T-helper 17 cell (primary cell): ENCODE measurements at places on chromosomes 4 and X. TPM values are rescaled to one million over a fixed set of nuclear protein-coding genes. Genes with fewer than 3 reads are reported as not detected.

The RAB9B gene
- 0.18 TPM for total RNA-seq

The SSX3 gene
- total RNA-seq: not detected

The TSPAN7 gene
- total RNA-seq: 0.35 TPM

The OTC gene
- total RNA-seq: not detected

The F11 gene
- not detected for total RNA-seq

The IL9R gene
- total RNA-seq: 2.8 TPM

The CT45A10 gene
- total RNA-seq: not detected

The RAB40A gene
- not detected for total RNA-seq

The FAM9C gene
- not detected for total RNA-seq

The WDR13 gene
- total RNA-seq: 49.1 TPM

The GPR82 gene
- total RNA-seq: not detected

The SLC25A4 gene
- total RNA-seq: 2.7 TPM

The GABRE gene
- total RNA-seq: not detected

The CYBB gene
- 2.3 TPM for total RNA-seq

The ARX gene
- total RNA-seq: not detected

DNA sequence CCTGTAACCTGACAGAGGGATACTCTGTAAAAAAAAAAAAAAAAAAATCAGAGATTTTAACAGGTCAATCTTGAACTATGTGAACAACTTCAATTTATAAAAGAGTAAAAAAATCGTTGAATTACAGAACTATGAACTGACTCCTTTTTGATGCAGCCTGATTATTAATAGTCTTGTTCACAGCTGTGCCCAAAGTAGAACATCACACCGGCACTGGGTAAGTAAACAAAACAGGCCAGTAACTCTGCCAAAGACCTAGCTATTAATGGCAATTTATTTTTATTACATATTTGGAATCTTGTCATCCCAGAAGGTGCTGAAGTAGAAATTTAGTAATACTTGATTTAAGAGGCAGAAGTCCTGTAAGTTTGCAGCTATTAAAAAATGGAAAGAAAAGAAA is 31.4 kb downstream of the CPE start:
- DNase-seq: no peak

GRCh38 chr4:54566608-54567007 is 91.1 kb upstream of the KIT start:
- DNase-seq: no peak

DNA sequence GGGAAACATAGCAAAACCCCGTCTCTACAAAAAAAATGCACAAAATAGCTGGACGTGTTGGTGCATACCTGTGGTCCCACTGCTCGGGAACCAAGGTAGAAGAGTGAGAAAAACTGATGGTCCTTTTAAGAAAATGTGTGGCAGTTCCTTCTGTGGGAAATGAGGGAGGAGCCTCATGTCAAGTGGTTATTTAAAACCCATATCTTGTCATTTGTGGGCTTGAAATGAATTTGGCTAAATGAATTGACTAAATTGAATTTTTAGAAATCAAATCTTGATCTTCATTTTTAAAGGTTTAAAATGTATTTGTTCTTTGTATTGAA is 16.2 kb upstream of the LAMP2 start:
- no peak for DNase-seq

DNA sequence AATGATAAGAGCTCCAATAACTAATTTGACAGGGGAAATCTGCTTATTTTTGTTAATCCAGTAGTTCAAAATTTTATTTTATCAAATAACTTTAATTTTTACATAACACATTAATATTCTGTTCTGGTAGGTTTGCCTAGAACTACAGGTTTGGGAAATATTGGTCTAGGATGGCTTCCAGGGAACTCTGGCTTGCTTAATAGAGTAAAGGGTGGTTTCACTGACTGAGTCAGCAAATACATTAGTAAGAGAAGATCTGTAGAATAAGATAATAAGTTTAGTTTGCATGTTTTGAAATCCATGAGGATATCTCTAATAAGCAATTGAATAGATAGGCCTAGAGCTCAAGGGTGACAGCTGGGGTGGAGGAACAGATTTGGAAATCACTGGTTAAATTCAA is 500.7 kb downstream of the ZNF674 start:
- DNase-seq: no peak

GRCh38 chr4:139814323-139815015 is 148.8 kb downstream of the MGST2 start:
- DNase-seq: no peak

DNA sequence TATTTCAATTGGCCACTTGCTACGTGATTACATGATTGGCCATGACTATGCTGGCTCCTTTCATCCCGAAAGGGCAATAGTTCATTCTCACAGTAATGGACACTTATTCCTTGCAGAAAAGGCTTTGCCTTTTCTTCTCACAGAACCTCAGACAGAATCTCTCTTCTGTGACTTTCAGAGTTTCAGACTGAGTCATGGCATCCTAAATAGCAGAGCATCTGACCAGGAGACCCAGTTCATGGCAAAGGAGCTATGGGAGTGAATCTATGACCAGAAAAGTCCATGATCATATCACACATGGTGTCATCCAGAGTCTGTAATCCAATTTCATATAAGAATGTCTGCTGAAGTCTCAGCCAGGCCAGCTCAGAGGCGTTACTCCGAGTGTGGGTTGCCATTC is 263.3 kb upstream of the CLNK start:
- DNase-seq: no peak

DNA sequence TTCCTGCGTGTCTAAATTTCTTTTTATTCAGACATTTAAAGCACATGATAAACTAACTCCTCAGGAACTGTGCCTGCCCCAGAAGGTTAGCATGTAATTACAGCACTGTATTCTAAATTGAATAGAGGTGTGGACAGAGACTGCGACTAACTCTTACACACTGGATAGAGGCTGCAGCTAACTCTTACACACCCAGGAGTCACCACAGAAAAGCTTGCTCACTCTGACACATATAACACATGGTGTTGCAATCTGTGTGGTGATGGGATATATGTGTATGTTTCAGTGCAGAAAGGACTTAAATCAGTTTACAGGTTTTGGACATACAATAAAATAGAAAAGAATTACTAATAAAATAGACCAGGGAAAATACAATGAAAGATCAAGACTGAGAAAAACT is 41.5 kb downstream of the SMAD1 start:
- no peak for DNase-seq

DNA sequence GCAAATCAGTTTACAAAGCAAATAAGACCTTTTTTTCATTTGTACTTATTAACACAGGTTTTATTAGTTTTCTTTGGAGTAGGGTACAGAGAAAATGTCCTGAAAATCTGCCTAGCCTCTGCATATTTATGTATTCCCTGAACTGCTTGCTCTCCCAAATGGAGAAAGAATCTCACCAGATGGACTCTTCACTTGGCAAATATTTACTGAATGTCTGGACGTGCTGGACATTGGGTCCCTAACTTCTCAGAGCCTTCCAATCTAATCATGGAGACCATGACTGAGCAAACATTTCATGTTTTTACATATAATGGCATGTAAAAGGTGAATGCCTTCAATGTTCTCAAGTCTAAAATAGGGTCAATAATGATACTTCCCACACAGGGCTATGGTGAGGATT is 126.0 kb downstream of the CHRDL1 start:
- DNase-seq: no peak

GRCh38 chr4:174352061-174352819 is 68.5 kb downstream of the CEP44 start:
- DNase-seq: no peak

DNA sequence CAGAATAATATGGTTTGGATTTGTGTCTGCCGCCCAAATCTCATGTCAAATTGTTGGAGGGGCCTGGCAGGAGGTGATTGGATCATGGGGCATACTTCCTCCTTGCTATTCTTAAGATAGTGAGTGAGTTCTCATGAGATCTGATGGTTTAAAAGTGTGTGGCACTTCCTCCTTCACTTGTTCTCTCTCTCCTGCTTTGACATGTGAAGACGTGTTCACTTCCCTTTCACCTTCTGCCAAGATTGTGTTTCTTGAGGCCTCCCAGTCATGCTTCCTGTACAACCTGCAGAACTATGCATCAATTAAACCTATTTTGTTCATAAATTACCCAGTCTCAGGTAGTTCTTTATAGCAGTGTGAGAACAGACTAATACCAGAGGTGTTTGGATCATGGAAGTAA is 325.7 kb upstream of the GIMD1 start:
- no peak for DNase-seq

DNA sequence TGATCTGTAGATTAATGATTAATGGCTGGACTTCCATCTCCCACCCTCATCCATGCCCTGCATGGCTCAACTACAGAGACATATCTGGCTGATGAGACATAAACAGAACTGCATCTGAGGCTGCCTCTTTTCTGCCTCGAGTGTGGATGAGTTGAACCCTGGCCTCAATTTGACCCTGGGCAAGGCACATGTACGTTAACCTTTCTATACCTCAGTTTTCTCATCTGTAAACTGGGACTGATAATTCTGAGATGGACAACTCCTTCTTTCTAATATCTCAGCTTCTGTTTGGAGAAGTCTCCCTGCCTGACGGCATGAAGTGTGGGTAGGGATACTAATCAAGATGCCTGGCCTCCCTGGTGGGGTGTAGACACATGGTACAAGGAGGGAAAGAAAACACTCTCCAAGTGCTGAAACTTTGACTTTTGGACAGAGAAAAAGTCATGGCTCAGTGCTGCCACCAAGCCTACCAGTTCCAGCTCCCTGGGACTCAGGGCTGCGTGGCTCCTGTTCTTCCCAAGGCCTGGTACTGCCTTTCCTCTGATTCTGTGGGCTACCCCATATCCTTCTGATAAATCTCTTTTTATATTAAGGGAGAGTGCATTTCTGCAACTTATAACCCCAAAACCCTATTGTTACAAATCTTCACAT is 64.4 kb downstream of the HAUS3 start:
- no peak for DNase-seq

DNA sequence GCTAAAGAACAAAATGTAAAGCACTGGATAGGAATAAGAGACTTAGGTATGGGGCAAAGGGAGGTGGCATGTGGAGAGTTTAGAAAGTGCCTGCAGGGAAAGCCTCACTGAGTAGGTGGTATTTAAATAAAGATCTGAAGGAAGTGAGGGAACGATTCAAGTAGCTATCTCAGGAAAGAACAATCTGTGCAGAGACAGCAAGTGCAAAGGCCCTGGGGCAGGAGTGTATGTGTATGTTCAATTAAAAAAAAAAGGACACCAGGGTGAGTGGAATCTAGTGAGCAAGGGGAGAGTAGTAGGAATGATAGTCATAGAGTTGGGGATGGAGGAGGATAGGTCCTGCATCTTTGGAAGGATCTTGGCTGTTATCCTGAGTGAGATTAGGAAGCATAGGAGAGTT is 779.9 kb upstream of the FTHL17 start:
- DNase-seq: no peak

- no peak for DNase-seq
Observed at GRCh38 chr4:14196131-14196530, 568.6 kb upstream of the BOD1L1 start.

GRCh38 chr4:40238700-40239548 is 42.1 kb downstream of the RHOH start:
- peak; percentile 64 for DNase-seq

DNA sequence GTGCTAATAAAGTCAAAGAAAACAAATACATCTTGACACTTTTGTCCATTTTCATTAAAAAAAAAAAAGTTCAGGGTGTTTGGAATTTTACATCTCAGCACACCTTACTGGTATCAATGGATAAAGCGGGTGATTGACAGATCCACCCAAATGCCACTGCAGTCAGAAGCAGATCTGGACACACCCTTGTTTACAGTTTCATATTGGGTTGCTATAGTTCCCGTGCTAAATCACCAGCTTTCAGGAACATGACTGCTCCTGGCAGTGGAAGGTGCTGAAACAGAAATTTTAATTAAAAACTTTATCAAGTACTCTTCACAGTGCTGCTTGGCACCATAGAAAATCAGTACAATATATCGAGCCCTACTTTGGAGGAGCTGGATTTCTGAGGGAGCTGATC is 116.3 kb downstream of the STOX2 start:
- DNase-seq: no peak

DNA sequence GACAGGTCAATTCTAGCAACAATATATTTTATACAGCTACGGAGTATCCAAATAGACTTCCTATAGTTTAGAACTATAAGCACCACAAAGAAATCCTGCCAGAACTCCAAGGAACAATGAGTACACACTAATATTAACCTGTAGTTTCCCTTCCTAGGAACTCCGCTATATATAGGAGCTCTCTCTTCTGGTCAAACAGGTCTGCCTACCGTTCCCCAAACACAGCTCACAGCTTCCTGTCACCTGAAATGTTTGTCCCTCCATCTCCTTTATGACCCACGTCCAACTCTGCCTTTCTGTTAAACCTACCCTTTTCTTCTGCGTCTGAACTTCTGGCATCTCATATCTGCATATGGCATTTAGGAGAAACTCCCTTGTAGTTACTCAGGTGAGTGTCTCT is 10.5 kb upstream of the GJB1 start:
- no peak for DNase-seq

- DNase-seq: no peak
Observed at GRCh38 chr4:2084316-2084715, 25.2 kb downstream of the NAT8L start.

DNA sequence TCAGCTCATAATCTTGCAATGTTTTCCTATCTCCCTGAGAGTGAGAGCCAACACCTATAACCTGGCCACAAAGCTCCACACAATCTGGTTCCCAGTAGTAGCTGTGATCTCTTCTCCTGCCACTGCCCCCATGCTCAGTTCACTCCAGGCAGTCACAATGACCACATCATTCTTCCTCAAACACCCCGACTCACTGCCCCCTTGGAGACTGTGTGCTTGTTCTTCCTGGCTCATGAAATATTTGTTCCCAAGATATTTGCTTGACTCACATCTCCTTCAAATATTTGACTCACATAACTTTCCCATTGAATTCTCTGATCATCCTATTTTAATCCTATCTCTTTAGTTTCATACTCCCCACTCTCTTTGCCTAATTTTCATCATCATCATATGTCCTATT is 173.7 kb downstream of the AREG start:
- no peak for DNase-seq

- DNase-seq: no peak
Observed at GRCh38 chr4:178333355-178333754, 891.1 kb upstream of the AGA start.

DNA sequence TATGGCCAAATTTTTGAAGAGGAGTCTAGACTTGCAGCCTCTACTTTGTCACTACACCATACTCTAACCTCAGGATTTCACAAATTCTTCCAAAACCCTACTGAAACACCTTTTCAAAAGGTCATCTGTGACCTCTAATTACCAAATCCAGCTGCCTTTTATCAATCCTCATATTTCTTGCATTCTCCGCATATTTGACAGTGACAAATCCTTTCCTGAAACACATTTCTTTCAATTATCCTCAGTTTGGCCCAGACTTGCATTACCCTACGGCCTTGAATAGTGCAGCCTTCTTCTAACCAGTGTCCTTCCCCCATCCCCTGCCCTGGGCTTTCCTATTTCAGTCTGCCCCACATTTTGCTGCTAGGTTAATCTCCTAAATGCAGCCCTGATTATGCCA is 25.5 kb downstream of the MID2 start:
- no peak for DNase-seq

- DNase-seq: no peak
Observed at GRCh38 chrX:107298276-107298675, 91.9 kb downstream of the DNAAF6 start.
